ENCODE measurements at places on chromosomes 13 and 19. TPM values are rescaled to one million over a fixed set of nuclear protein-coding genes. Genes with fewer than 3 reads are reported as not detected.

Gene TJP3
- 268 TPM for total RNA-seq

Gene STRN4
- 56.5 TPM for total RNA-seq

DNA sequence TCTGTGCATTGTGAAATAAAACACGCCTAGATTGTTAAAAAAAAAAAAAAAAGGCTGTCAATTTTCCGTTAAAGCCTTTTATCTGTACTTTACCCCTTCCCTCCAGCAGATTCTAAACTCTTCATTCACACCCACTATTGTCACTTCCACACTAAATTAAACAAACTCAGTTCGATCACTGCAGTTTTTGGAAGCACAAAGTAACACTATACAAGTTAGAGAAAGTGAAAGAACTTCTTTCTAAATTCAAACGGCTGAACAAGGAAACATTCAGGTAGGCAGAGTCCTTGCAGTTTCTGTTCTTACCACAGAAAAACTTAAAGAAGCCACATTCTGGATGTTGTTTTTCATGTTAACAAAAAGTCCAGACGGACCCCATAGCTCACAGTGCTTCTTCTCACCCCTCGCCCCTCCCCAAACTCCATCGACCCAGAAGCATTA lies 27.5 kb upstream of the UBE2L5 start:
- peak overlapping the region; percentile 44 for H3K4me3 ChIP-seq
- no peaks in the 10 kb centered on the region for H3K4me1 ChIP-seq
- H3K36me3 ChIP-seq, result no peaks in the 10 kb centered on the region
- DNase-seq, result no peak
- H3K27me3 ChIP-seq, result no peaks in the 10 kb centered on the region

- H3K4me1 ChIP-seq, result no peaks in the 10 kb centered on the region
- no peaks in the 10 kb centered on the region for H3K36me3 ChIP-seq
- no peak overlapping the region for H3K27ac ChIP-seq
These were observed 294.7 kb downstream of the MYO16 start for GRCh38 chr13:108924134-108924533.

DNA sequence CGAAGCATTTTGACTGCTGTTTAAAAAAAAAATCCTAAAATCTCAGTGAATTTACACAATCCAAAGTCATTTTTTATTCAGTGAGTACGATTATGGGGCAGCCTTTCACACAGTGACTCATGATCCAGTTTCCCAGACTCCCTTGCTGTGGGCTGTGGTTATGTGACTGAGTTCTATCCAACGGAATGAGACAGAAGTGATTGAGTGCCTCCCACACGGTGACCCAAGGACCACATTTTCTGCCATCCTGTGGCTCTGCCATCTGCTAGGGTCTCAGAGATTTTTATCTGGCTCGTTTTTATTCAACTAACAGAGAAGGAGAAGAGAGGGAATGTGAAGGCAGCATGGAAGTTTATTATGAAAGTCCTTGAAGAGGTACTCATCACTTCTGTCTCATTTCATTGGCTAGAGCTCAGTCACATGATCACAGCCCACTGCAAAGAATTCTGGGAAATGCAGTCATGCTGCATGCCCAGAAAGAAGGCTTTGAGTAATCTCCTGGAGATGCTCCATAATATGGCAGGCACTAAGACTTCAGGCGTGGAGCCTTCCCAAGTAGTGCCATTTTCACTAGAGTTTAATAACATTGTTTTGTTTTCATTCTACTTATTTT lies 999.4 kb downstream of the UQCRFS1 start:
- DNase-seq, result no peak
- no peaks in the 10 kb centered on the region for H3K4me1 ChIP-seq
- H3K4me3 ChIP-seq, result no peak overlapping the region
- H3K36me3 ChIP-seq, result no peaks in the 10 kb centered on the region

DNA sequence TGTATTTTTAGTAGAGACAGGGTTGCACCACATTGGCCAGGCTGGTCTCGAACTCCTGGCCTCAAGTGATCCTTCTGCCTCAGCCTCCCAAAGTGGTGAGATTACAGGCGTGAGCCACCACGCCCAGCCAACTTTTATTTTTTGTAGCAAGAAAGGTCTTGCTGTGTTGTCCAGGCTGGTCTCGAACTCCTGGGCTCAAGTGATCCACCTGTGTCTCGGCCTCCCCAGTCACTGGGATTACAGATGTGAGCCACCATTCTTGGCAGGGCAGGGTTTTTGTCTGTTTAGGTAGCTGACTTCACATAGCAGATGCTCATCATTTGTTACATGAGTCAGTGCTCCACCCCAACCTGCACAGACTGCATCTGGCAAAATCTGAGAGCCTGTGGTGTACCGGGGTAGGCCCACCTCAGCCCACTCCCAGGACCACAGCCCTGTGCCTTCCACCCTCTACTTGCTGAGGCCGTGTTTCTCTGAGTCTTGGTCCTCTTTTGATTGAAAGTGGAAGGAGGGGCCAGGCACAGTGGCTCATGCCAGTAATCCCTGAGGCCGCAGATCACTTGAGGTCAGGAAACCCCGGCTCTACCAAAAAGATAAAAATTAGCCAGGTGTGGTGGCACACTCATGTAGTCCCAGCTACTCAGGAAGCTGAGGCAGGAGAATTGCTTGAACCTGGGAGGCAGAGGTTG lies 4.2 kb upstream of the TNPO2 start:
- no peaks in the 10 kb centered on the region for H3K27me3 ChIP-seq
- no peak overlapping the region for H3K27ac ChIP-seq
- peaks cover 8% of the 10 kb centered on the region for H3K36me3 ChIP-seq
- H3K4me1 ChIP-seq, result peaks cover 4% of the 10 kb centered on the region

GRCh38 chr13:75217949-75218348 lies 264.0 kb downstream of the TBC1D4 start:
- no peak overlapping the region for H3K4me3 ChIP-seq
- DNase-seq, result no peak
- no peak overlapping the region for H3K27ac ChIP-seq
- no peaks in the 10 kb centered on the region for H3K36me3 ChIP-seq
- H3K4me1 ChIP-seq, result no peaks in the 10 kb centered on the region

DNA sequence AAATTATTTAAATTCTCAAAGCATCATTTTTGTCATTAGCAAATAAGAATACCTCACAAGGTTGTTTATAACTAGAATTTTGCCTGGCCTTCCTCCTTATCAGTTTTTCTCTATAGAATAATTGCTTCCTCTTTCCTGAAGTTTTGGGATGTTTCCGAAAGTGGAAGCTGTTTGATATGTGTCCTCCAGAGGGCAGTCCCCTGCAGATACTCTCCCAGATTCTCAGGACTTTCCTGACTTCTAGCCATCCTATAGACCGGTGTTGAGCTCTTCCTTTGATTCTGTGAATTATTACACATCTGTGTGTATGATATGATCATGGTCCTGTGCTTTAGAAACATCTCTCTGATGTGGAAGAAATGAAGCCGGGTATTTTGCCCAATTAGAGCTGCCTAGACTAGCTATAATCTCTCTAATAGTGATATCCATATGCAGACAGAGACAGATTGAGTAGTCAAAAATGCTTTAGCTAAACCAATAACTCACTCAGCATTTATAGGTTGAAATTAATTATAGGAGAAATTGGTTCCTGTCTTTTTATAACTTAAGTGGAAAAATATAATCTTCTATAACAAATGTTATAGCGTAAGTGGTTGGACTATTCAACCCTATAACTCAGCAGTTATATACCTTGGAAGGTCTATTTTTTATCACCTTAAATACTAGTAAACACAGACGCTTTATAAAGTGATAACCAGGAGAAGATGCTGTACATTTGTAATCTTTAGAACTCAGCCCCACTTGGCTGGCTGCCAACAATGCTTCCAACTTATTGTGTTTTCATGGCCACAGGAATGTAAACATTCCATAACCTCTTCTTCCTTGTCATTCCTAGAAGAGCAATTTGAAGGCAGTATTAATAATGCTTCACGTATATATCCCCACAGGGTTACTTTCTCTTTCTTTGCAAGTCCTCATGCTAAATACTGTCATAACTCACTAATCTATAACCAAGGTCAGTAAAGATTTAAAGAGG lies 201.0 kb upstream of the RXFP2 start:
- no peak overlapping the region for H3K27ac ChIP-seq
- H3K4me3 ChIP-seq, result no peak overlapping the region
- DNase-seq, result peak; percentile 25
- H3K4me1 ChIP-seq, result no peaks in the 10 kb centered on the region
- H3K27me3 ChIP-seq, result no peaks in the 10 kb centered on the region

GRCh38 chr13:110106726-110107125 lies 200.2 kb downstream of the COL4A1 start:
- no peak overlapping the region for H3K27ac ChIP-seq
- H3K4me3 ChIP-seq, result no peak overlapping the region
- no peaks in the 10 kb centered on the region for H3K4me1 ChIP-seq
- no peak for DNase-seq
- no peaks in the 10 kb centered on the region for H3K36me3 ChIP-seq

DNA sequence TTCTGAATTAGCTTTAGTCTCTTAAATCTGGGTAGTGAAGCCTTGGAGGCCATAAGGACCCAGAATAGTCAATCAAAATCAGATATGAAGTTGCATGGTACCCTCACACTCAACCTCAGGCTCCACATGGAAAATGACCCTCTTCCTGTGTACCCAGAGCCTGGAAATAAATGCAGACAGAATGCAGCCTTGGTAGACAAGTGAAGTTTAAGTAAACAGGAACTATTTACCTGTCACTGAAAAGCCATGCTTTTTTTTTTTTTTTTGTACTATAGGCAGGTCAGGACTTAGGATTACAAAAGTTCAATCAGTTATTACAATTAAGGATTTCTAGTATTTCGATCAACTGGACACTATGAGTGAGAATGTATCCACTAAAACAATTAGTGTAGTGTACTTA lies 2654.2 kb upstream of the PCDH20 start:
- H3K4me1 ChIP-seq, result no peaks in the 10 kb centered on the region
- no peak for DNase-seq
- H3K4me3 ChIP-seq, result no peak overlapping the region
- no peaks in the 10 kb centered on the region for H3K27me3 ChIP-seq

GRCh38 chr13:99275093-99275469 lies 16.9 kb upstream of the GPR18 start:
- H3K4me3 ChIP-seq, result no peak overlapping the region
- H3K4me1 ChIP-seq, result peaks cover 8% of the 10 kb centered on the region
- no peaks in the 10 kb centered on the region for H3K36me3 ChIP-seq
- DNase-seq, result no peak
- no peaks in the 10 kb centered on the region for H3K27me3 ChIP-seq
- no peak overlapping the region for H3K27ac ChIP-seq

DNA sequence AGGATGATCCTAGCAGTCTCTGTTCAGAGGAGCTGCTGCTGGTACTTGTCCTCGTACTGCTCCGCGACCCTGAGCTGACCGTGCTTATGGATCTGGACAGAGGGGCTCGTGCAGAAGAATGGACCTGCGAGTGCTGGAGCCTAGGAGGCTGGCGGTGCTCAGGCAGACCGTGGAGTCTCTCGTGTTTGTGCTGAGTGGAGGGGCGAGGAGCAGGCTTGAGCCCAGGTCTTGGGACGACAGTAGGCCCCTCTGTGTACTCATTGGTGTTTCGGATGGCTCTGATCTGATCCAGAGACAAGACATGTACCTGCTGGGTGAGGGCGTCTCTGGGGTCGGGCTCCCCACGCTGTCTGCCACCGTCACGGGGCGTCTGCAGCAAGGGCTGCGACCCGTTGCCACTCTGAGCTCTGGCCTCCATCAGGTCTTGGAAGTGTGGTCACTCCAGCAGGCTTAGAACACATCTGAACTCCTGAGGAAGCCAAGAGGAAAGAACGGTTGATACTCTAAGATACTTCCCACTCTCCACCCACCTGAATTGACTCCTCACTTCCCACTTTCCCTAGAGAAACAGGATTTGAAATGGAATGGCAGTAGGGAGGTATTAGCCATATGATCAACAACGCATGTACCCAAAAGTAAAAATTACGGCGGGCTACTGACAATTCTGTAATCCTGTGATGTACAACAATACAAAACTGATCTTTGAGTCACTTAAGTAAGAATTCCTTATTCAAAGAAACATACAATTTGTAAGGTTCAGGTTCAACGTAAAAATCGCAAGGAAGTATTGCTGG lies 3.4 kb downstream of the SPRY2 start:
- peak overlapping the region; percentile 55 for H3K4me3 ChIP-seq
- no peaks in the 10 kb centered on the region for H3K36me3 ChIP-seq
- no peaks in the 10 kb centered on the region for H3K4me1 ChIP-seq
- peak; percentile 28 for DNase-seq
- no peaks in the 10 kb centered on the region for H3K27me3 ChIP-seq

GRCh38 chr13:85557691-85558467 lies 241.3 kb downstream of the SLITRK6 start:
- H3K27me3 ChIP-seq, result no peaks in the 10 kb centered on the region
- no peaks in the 10 kb centered on the region for H3K36me3 ChIP-seq
- DNase-seq, result no peak
- no peaks in the 10 kb centered on the region for H3K4me1 ChIP-seq

Data from colonic mucosa (tissue), 4 donors.